ENCODE measurements at places on chromosomes 16 and 17.

DNA sequence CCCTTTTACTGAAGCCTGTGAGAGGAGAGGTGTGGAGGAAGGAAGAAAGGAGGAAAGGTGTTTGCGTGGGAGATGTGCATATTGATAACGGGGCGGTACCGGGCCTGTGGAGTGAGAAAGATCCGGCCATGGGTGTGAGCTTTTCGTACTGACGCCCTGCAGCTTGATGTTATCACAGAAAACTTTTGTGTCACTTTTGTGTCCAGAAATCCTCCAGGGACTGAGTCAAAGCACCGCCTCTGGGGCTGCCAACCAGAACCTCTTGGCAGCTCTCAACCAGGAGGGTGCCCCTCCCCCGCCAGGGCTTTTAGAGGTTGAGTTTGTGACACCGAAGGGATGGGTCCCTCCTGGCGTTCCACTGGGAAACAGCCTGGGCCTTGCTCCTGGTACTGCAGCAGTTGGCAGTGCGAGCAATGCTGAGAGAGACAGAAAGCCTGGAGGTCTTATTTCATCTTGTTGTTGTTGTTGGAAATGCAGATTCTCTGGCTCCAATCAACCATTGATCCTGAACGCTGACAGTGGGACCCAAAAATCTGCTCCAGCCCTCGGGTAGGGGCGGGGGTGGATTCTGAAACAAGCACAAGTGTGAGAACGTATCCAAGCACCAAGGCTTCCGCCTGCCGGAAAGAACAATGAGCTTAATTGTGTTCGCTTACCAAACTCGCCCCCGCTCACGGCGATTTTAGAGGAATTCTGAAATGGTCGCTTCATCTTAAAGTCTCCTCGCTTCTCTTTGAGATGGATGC is 65.0 kb downstream of the CRISPLD2 start:
- DNase-seq, result no peak

- no peak for DNase-seq
These were observed 27.5 kb downstream of the CEP295NL start for GRCh38 chr17:78875363-78876093.

GRCh38 chr16:20904507-20905081 is 4.0 kb downstream of the LYRM1 start:
- DNase-seq, result no peak

DNA sequence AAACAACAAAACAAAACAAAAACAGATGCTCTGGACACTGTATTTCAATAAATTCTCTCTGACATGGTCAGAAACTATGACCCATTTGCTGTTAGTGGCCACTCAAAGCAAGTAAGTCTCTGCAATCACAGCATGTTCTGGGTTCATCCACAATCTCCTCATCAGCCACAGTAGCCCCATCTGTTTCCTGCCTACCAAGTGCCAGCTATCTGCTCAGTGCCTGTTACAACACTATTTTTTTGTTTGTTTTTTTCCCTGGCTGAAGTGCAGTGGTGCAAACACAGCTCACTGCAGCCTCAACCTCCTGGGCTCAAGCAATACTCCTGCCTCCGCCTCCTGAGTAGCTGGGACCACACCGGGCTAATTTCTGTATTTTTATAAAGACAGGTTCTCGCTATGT is 137.9 kb downstream of the SOX9 start:
- DNase-seq, result no peak

- DNase-seq, result no peak
These were observed 1.7 kb downstream of the SMIM5 start for GRCh38 chr17:75634754-75635609.

- DNase-seq, result no peak
These were observed 1.2 kb downstream of the PPP1R1B start for GRCh38 chr17:39627712-39628516.

DNA sequence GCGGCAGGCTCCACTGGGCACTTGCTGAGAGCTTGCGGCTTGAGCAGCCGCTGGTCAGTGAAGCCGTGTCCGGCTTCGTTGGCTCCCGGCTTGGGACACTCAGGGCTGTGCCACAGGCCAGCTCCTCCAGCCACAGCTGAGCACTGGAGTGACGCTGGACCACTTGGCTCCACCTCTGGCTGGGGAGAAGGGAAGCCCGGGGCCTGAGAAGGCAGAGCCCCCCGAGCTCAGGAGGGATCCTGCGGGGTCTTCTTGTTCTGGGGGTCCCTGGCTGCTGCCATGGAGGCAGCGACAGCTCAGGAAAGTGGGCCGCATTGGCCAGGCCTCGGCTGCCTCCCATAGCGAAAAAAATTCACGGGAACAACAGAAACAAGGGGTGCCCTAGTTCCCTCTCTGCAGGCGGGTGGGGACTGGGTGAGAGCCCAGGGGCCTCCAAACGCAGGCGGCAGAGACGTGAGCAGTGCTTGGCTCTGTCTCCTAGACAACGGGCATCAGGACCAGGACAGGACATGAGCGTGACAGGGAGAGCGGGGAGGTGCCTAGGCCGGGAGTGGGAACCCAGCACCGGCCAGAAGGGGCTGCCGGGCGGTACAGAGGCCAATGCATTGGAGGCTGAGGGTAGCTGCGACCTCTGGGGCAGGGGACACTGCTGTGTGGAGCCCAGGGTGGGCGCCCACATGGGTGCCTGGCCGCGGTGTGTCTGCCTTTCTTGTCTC is 37.7 kb downstream of the SLC7A5 start:
- no peak for DNase-seq

DNA sequence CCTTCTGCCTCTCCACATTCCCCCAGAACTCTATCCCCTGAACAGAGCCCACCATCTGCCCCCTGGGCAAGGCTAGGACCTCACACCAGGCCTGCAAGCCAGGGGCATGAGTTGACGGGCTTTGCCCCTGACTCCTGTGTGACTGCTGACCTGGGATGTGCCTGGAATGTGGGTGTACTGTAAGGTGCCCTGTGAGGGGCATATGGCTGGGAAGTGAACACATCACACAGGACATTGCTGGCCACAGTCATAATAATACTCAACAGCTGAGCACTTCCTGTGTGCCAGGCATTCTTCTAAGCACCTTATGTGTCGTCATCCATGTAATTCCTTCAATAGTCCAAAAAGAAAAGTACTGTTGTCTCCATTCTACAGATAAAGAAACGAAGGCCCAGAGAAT is 13.3 kb downstream of the CES4A start:
- no peak for DNase-seq

GRCh38 chr17:21417921-21418320 is 41.8 kb downstream of the KCNJ12 start:
- no peak for DNase-seq

GRCh38 chr16:26913851-26914250 is 152.9 kb upstream of the C16orf82 start:
- DNase-seq, result no peak

Data from stimulated activated CD8-positive, alpha-beta memory T cell treated with anti-CD3 and anti-CD28 coated beads, Interleukin-15, amount 100 ng/mL, for 1 hour (primary cell).